ENCODE measurements at places on chromosomes 4 and X.

- no peak for DNase-seq
Measured at GRCh38 chrX:9555354-9555753, 90.5 kb downstream of the TBL1X start.

DNA sequence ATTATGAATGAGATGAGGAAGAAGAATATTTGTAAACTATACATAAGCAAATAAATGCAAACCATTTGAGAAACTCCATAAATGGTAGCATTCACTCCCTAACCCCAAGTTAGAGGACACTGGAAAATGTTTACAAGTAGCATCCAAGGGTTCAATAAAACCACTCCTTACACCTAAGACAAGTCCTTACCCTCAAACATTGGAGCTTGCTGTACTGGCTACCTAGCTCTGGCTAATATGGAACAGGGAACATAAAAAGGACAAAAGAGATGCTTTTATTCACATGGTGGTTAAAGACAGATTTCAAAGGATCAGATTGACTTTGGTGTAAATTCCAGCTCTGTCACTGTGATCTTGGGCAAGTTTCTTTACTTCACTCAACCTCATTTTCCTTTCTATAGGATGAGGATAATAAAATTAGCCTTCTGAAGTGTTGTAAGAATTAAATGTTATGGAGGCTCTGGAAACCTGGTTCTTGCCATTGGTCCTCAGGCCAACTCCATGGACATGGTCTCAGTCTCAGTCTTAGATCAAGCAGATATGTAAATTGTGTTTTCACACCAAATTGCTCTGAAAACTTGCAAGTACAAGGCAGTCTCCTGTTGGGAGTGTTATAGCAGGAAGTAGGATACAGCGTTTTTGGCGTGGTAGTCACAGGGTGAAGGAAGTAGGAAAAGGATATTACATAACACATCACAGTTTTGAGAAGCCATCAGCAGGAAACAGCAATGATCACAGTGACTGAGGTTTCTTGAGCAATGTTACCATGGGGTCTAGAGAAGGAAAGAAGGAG, 3.3 kb downstream of the CXCL1 start:
- no peak for DNase-seq

DNA sequence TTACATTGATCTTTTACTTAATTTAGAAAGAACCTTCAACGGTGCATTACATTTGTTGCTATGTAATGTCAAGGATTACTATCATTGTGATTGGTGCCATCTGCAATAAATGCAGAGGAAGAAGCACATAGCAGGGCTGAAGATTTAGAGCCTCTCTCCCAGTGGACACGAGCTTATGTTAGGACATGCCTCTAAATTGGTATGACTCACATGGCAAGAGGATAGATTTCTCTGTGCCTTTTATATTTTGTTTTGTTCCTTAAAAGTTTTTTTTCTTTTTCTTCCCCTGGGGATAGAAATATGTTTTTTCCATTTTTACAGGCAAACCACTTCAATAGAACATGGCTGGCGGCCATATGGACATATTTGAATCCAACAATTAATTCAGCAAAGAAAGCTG, 205.0 kb upstream of the HAND2 start:
- DNase-seq, result no peak

DNA sequence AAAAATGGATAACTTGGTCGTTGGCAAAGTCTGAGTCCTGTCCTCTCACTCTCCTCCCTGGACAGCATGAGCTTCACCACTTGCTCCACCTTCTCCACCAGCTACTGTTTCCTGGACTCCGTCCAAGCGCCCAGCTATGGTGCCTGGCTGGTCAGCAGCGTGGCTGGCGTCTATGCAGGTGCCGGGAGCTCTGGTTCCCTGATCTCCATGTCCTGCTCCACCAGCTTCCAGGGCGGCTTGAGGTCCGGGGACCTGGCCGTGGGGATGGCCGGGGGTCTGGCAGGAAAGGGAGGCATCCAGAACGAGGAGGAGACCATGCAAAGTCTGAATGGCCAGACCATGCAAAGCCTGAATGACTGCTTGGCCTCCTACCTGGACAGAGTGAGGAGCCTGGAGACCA, 100.8 kb downstream of the NCAPG start:
- DNase-seq, result no peak

- DNase-seq, result no peak
Measured at GRCh38 chr4:47068986-47069385, 37.6 kb downstream of the GABRB1 start.

GRCh38 chr4:534101-534575, 35.1 kb downstream of the PIGG start:
- DNase-seq, result no peak

DNA sequence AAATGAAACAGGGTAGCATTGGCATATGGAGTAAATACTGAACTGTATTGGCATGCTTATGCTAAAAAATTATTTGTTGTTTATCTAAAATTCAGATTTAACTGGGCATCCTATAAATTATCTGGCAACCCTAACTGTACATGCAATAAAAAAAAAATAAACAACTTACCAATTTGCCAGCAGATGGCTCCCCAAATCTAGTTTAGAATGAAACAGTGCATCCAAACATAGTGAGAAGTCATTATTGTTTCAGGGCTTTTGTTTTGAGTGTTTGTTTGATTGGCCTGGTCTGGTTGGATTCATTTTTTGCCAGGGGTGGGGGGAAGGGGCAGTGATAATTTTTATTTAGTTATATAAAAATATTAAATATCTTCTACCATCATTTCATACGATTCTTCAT, 12.8 kb upstream of the NSUN7 start:
- DNase-seq, result no peak

GRCh38 chr4:185773419-185773818, 38.6 kb downstream of the SORBS2 start:
- DNase-seq, result no peak

DNA sequence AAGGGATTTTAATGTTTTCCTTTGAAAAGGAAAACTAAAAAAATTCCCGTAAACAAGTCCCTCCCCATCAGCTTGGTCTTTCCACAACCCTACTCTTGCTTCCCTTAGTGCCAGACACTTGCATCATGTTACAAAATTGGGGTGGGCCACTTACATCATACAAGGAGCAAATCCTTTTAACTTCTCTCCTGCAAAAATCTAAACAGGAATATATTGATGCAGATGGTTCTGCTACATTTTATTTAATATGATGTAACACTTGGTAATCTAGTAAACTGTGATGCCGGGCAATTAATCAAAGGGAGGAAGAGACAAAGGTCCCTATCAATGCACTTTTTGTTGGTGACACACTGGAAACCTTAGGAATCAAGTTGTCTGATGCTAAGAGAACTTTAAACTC, 125.3 kb downstream of the UBE2K start:
- DNase-seq, result no peak

- no peak for DNase-seq
Measured at GRCh38 chr4:5782829-5783476, 72.0 kb downstream of the EVC start.

DNA sequence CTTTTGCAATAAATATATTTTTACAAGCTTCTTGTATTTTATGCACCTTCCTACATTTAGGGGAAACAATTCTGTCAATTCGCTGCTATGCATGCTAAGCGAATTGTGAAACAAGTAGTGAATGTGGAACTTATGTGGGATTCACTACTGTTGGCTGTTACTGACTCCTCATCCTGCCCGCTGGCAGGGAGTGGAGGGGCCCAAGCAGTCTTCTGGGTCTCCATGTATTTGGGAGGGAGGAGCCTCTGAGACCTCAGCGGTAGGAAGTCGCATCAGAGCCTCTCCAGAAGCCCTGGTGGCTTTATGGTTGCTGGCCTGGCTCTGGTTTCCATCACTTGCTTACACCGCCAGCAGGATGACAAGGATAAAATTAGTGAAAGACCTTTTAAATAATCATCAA, 3.7 kb upstream of the SETD7 start:
- no peak for DNase-seq

- DNase-seq, result no peak
Measured at GRCh38 chrX:17414027-17414658, 39.1 kb downstream of the NHS start.

DNA sequence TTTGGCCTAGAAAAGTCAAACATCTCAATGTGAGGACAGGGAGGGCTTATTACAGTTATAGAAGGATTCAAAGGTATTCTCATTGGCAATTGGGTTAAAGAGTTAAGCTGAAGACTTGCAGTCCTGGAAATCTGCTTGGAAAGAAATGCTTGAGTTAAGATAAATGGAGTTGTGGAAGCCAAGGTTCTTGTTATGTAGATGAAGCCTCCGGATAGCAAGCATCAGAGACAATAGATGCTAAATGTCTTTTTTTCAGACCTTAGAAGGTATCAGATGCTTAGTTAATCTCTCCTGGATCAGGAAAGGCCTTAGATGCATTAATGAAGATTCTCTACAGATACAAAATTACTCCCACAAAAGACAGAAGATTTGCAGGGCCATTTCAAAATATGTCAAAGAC, 299.3 kb downstream of the CFAP47 start:
- no peak for DNase-seq

- DNase-seq, result no peak
Measured at GRCh38 chr4:6019316-6020263, 1.4 kb upstream of the C4orf50 start.

DNA sequence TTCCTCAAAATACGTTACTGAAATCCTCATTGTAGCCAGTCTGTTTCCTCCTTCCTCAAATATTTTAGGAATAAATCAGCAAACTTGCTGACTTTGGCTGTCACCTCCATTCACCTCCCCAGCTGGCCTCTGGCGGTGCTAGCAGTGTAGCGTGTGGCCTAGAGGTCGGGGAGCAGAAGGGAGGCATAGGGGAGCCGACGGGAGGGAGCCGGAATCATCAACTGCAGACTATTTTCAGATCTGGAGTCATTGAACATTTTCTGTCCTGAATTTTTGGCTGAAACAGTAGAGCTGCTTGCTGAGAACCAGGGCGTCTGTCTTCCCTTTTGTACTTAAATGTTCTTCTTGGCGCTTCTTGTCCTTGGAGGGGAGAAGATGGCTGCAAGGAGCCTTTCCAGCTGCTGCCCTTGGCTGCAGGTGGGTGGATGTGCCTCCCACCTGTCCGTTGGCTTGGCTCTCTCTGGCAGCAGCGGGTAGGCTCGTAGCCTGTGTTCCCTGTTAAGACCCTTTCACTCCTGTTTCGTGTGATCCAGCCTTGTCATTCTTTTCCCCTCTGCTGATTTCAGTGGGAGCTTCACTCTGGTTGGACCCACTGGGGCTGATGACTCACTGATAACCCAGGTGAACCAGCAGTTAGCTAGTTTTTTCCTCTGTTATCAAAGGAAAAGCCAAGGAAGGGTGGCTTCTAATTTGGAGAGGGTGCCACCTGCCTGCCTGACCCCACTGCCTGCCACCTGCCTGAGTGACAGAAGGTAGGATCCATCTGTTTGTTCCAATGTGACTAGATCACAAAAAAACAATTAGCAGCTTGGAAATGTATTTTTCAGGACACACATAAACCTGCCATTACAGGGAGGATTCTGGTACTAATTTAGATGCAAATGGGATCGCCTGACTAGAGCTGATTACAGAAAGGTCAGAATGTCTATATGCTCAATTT, 135.9 kb downstream of the GATB start:
- DNase-seq, result no peak

- no peak for DNase-seq
Measured at GRCh38 chr4:187027272-187027671, 303.6 kb upstream of the FAT1 start.

GRCh38 chr4:35493977-35494376, 750.3 kb downstream of the ARAP2 start:
- DNase-seq, result no peak

DNA sequence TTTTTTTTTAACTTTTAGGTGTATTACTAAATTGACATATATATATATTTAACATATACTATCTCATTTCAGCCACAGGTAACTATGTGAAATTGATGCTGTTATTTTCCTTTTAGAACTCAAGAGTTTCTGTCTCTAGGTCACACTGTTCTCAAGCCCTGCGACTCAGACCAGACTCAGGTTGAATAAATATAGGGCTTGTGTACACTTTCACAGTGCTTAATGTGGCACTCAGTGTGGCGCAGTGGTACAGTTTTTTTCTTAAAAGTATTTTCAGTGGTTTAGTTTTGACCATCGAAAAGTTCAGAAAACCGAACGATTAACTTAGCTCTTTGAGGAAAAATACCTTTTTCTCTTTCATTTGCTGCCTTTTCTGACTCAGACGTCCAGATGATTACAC, 24.7 kb downstream of the PACRGL start:
- no peak for DNase-seq

DNA sequence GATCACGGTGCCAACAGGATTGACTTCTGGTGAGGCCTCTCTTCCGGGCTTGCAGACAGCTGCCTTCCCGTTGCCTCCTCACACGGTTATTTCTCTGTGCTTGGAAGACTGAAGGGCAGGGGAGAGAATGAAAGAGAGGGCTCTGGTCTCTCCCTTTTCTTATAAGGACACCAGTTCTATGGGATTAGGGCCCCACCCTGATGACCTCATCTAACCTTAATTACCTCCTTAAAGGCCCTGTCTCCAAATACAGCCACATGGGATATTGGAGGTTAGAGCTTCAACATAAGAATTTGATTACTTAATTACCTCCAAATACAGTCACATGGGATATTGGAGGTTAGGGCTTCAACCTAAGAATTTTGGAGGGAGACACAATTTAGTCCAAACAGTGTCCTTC, 46.5 kb downstream of the EVC start:
- DNase-seq, result no peak

- DNase-seq, result peak; percentile 3
Measured at GRCh38 chr4:180665994-180666824, 1577.0 kb upstream of the TENM3 start.

DNA sequence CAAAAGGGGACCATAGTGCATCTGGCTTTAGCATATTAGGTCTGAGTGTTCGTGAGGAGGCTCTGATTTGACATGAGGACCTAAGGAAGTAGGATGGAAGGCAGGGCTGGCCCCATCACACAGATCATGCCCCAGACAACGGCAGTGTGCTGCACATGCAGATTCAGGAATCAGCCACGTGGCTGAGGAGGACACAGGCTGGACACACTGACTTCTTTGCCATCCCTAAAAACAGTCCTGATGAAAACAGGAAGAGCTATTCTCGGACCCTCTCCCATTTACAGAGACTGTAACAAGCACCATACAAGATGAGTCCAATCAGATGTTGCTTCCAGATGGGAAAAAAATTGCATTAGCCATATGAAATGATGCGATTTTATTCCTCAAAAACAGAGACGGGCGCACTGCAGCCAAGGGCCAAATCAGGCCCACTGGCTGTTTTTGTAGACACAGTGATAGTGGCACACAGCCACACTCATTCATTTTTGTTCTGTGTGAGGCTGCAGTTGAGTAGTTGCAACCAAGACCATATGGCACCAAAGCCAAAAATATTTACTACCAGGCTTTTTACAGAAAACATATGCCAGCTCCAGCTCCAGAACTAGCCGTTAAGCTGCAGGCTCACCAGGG, 41.0 kb downstream of the ACSL1 start:
- no peak for DNase-seq

DNA sequence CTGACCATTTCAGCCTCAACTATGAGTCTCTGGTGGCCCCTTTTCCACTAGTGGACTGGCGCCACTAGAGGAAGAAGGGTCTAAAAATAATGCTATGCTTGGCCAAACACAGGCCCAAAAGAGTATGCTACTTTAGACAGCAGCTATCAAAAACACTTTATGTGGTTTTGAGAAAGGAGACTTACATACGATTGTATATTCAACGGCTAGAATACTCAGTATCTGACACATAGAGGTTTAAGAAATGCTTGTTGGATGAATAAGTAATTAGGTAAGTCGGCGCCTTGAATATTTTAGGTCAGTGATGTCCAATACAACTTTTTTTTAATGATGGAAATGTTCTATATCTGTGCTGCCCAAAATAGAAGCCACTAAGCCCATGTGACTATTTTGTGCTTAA, 25.7 kb upstream of the TMPRSS11A start:
- DNase-seq, result no peak

All from activated CD4-positive, alpha-beta T cell treated with anti-CD3 and anti-CD28 coated beads, Interleukin-2, amount 50 U/mL, for 24 hours (primary cell).